ENCODE measurements at places on chromosomes 1 and 21.

DNA sequence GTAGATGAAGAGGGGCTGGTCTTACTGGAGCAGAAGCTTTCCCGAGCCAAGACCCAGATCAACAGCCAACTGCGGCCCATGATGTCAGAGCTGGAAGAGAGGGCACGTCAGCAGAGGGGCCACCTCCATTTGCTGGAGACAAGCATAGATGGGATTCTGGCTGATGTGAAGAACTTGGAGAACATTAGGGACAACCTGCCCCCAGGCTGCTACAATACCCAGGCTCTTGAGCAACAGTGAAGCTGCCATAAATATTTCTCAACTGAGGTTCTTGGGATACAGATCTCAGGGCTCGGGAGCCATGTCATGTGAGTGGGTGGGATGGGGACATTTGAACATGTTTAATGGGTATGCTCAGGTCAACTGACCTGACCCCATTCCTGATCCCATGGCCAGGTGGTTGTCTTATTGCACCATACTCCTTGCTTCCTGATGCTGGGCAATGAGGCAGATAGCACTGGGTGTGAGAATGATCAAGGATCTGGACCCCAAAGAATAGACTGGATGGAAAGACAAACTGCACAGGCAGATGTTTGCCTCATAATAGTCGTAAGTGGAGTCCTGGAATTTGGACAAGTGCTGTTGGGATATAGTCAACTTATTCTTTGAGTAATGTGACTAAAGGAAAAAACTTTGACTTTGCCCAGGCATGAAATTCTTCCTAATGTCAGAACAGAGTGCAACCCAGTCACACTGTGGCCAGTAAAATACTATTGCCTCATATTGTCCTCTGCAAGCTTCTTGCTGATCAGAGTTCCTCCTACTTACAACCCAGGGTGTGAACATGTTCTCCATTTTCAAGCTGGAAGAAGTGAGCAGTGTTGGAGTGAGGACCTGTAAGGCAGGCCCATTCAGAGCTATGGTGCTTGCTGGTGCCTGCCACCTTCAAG is 57.3 kb downstream of the LAMC2 start:
- H3K27me3 ChIP-seq = peaks cover 14% of the 10 kb centered on the region
- no peak overlapping the region for H3K27ac ChIP-seq
- H3K4me1 ChIP-seq = no peaks in the 10 kb centered on the region
- no peaks in the 10 kb centered on the region for H3K36me3 ChIP-seq

DNA sequence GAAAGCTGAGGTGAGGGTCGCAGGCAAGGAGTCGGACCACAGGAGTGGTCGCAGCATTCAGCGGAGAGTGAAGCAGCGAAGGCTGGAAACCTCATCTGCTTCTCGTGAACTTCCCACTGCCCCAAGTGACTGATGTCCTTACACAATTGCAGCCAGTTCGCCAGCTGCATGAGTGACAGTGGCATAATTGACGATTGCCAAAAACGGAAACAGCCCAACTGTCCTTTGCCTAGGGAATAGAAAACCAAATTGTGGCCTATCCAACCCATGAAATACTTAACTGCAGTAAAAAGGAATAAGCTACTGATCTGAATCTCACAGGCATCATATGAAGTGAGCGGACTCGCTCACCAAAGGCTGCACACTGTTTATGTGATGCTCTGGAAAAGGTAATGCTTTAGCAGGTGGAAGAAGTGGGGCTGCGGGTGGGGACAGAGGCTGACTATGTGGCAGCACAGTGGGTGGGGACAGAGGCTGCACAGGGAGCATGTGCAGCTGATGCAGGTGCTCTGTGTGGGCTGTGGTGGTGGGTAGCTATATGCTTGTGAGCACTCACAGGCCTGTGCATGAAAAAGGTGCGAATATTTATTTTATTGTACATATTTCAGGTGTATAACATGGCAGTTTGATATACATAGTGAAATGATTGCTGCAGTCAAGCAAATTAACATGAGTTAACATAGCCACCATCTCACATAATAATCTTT is 4.2 kb upstream of the NLRP3 start:
- H3K36me3 ChIP-seq = no peaks in the 10 kb centered on the region
- no peak for DNase-seq
- H3K27me3 ChIP-seq = peaks cover 2% of the 10 kb centered on the region

DNA sequence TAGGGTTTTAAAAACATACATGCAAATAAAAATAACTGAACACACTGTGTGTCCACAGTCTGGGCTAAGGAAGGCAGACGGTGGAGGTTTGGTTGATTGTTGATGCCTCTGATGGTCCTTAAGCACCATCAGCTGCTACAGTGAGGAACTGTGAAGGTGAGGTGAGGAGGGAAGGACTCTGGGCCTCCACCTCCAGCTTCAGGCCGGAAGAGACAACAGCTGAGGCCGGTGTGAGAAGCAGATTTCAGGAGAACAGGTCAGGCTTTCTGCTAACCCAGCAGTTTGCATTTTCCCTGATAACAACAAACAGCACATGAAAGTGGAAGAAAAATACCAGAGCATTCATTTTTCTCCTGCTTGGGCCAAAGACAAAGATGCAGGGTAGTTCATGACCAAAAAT is 189.9 kb upstream of the AJAP1 start:
- DNase-seq = no peak
- no peaks in the 10 kb centered on the region for H3K36me3 ChIP-seq
- peaks cover 3% of the 10 kb centered on the region for H3K27me3 ChIP-seq
- H3K4me1 ChIP-seq = no peaks in the 10 kb centered on the region
- H3K4me3 ChIP-seq = no peak overlapping the region
- H3K27ac ChIP-seq = no peak overlapping the region

DNA sequence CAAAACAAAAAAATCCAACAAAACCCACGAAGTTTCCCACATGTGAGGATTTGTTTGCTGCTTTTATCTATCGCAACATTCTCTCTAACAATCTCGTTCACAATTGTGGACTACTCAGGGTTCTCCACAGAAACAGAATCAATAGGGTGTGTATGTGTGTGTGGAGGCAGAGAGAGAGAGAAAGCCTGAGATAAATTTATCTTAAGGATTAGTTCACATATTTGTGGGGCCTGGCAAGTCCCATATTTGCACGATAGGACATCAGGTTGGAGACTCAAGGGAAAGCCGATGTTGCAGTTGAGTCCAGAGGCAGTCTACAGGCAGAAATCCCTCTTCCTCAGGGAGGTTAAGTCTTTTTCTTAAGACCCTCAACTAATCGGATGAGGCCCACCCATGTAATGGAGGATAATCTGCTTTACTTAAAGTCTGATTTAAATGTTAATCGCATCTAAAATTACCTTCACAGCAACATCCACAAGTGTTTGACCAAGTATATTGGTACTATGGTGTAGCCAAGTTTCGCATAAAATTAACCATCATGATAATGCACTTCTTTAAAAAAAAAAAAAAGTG is 31.7 kb downstream of the ADAMTS1 start:
- H3K4me3 ChIP-seq = no peak overlapping the region
- H3K36me3 ChIP-seq = no peaks in the 10 kb centered on the region
- H3K27me3 ChIP-seq = peaks cover 7% of the 10 kb centered on the region
- no peaks in the 10 kb centered on the region for H3K4me1 ChIP-seq
- DNase-seq = no peak
- H3K27ac ChIP-seq = no peak overlapping the region

- peaks cover 9% of the 10 kb centered on the region for H3K27me3 ChIP-seq
- H3K27ac ChIP-seq = no peak overlapping the region
- H3K4me1 ChIP-seq = no peaks in the 10 kb centered on the region
- H3K36me3 ChIP-seq = no peaks in the 10 kb centered on the region
- no peak overlapping the region for H3K4me3 ChIP-seq
Observed at GRCh38 chr1:208413006-208413405, 168.8 kb upstream of the PLXNA2 start.

DNA sequence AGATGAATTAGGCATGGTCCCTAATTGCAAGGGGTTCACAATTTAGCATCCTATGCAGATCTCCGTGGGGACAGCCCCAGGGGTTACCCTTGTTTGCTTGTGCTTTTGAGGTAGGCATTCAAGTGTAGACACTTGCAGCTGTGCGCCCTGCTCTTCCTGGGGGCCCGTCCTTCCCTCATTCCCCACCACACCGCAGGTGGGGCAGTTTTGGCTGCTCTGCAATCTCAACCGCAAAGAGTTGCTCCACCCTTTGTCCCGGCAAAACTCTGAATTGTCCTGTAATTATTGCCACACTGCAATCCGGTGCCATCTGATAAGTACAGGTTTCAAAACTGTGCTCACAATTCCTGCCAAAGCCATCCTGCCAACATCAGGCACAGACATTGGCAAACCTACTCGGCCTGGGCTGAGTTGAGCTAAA is 65.4 kb upstream of the LYST start:
- DNase-seq = no peak
- no peak overlapping the region for H3K27ac ChIP-seq
- no peaks in the 10 kb centered on the region for H3K36me3 ChIP-seq
- peaks cover 20% of the 10 kb centered on the region for H3K4me1 ChIP-seq
- H3K4me3 ChIP-seq = no peak overlapping the region

DNA sequence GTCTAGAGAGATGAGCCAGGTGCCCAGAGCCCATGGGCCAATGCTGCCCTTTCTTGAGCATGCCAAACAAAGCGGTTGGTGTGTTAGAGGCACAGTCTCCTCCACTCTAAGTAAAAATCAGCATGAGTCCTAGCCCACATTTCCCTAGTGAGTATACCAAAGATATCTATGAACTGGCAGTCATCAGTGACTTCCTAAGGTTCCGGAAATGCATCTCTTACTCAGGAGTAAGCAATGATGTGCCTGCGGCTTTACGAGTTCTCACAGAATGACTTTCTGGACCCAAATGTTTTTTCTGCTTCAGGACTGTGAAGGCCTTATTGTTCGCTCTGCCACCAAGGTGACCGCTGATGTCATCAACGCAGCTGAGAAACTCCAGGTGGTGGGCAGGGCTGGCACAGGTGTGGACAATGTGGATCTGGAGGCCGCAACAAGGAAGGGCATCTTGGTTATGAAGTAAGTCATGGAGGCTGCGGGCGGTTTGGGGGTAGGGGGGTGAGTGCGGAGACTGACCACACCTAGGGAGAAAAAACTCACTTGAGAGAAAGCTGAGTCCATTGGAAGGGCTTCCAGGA is 9.2 kb downstream of the PHGDH start:
- H3K4me1 ChIP-seq = peaks cover 4% of the 10 kb centered on the region
- H3K27me3 ChIP-seq = no peaks in the 10 kb centered on the region
- peaks cover 54% of the 10 kb centered on the region for H3K36me3 ChIP-seq

DNA sequence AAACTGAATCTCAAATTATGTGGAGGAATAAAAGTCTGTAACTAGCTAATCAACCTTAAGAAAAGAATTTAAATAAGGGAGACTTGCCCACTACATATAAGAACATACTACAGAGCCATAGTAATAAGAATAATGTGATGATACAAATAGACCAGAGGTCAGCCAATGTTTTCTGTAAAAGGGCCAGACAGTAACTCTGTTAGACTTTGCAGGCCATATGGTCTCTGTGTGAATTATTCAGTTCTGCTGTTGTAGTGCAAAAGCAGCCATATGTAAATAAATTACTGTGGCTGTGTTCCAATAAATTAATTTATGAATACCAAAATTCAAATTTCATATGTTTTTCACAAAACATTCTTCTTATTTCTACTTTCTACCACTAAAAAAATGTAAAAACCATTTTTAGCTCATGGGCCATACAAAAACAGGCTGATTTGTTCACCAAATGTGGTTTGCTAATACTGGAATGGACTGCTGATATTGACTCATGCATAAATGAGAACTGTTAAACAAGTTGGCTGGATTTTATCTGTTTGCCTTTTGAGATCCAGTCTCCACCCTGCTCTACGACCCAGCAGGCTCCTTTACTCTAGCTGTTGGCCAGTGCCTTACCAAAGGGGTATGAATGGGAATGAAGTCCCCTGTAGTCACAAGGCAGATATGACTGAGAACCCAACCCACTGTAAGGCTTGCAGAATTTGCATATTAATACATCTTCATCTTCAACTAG is 98.2 kb upstream of the ZNHIT6 start:
- no peaks in the 10 kb centered on the region for H3K4me1 ChIP-seq
- no peaks in the 10 kb centered on the region for H3K36me3 ChIP-seq
- no peak for DNase-seq

DNA sequence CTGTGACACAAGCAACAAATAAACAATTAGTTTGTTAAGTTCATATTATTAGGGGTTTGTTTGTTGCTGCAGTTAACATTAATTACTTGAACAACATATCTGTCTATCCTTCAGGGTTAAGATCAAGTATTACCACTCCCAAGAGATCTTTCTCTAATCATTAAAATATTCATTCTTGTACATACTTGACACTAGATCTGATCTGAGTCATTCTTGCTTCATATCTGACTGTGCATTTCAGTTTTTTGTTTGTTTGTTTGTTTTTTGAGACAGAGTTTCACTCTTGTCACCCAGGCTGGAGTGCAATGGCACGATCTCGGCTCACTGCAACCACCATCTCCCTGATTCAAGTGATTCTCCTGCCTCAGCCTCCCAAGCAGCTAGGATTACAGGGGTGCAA is 613.3 kb upstream of the PLXNA2 start:
- no peaks in the 10 kb centered on the region for H3K4me1 ChIP-seq
- no peak for DNase-seq

GRCh38 chr1:79792219-79792930 is 785.8 kb upstream of the ADGRL4 start:
- no peaks in the 10 kb centered on the region for H3K4me1 ChIP-seq
- H3K4me3 ChIP-seq = no peak overlapping the region
- no peaks in the 10 kb centered on the region for H3K36me3 ChIP-seq
- DNase-seq = no peak

DNA sequence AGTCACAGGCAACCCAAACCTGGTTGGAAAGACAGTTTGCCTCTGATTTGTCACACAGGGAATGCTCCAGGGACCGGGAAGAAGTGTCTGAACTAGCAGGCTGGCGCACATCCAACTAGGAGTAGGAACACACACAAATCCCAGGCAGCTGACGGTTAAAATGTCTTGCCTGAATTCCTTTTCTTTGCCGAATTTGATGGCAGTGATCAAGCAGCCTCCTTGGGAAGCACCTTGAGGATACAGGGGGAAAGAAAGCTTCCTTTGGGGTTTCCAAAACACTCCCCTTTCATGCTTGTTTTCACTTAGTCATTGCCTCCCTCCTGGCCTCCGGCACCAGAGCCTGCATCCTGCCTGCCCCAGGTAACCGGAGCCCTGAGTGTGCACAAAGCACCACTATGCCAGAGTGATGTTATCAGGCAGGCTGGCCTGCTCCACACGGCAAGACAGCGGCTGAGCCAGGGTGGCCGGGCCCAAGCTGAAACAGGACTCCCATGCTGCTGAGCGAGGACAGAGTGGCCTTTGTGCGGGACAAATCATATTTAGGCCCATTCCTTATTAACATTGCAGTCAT is 193.8 kb downstream of the LMX1A start:
- H3K4me1 ChIP-seq = no peaks in the 10 kb centered on the region
- H3K27me3 ChIP-seq = no peaks in the 10 kb centered on the region
- no peaks in the 10 kb centered on the region for H3K36me3 ChIP-seq

DNA sequence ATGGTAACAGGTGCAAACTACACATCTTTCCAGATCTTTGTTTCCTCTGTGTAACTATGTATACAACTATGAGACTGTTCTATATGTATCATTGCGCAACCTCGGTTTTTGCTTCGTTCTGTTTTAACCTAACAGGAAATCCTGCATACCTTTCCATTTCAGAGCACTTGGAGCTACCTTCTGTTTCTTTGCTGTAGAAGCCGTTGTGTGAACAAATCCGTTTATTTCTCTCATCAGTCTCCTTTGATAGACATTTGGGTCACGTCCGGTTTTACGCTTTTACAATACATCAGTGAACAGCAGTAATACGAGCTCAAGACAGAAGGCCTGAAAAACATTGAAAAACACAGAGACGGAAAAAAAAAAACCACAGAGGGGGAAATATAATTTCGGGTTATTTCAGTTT is 10.5 kb downstream of the ATP5IF1 start:
- H3K27ac ChIP-seq = peak overlapping the region; percentile 98
- H3K4me1 ChIP-seq = peaks cover 61% of the 10 kb centered on the region
- no peaks in the 10 kb centered on the region for H3K36me3 ChIP-seq
- H3K27me3 ChIP-seq = no peaks in the 10 kb centered on the region
- peak overlapping the region; percentile 82 for H3K4me3 ChIP-seq

GRCh38 chr1:228691926-228692325 is 43.4 kb upstream of the RHOU start:
- no peak overlapping the region for H3K27ac ChIP-seq
- no peak overlapping the region for H3K4me3 ChIP-seq
- peaks cover 10% of the 10 kb centered on the region for H3K4me1 ChIP-seq
- H3K27me3 ChIP-seq = no peaks in the 10 kb centered on the region
- H3K36me3 ChIP-seq = no peaks in the 10 kb centered on the region

Measured in activated CD4-positive, alpha-beta T cell treated with anti-CD3 and anti-CD28 coated beads for 36 hours (primary cell).